ENCODE measurements at places on chromosomes 3 and 15.

DNA sequence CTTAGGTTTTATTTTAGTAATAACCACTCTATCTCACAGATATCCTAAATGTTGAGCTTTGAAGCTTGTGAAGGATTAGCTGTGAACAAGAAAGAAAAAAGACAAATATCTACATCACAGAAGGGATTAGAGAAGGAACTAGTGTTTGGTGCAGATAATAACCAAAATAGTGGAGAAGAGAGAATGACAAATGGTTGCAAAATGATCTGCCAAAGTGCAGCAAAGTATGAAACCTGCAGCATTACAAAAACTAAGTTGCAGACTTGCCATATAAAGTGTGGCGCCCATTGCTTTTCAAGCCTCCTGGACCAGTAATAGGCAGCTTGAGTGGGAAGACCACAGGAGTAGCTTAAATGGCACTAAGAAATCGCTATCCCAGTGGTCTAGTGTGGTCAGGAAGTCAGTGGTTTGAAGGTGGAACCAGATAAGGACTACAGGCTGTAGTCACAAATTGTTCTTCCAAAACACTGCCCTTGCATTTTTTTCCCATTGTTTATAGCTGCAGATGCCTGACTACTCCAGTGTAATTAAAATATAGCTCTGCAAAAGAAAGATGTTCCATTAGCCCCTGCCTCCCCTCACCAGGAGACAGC is 20.7 kb downstream of the TPM1 start:
- no peak for DNase-seq

DNA sequence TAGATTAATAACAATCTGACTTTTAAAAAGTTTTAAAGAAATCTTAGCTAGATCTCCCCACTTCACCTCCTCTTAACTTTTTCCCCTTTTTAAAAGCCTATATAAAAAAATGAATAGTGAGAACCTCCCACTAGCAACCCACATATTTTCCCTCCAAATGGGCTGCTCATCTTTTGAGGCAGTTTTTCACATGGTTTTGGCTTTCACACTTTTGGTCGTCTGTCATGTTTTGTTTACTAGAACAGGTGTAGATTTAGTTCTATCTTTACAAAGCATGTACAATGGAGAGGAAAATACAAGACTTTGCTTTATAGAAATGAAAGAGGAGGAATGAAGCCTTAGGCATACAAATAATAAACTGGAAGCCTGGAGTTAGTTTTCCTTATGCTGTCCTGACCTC is 126.7 kb upstream of the EOMES start:
- no peak for DNase-seq

GRCh38 chr15:98668566-98669308 is 20.4 kb downstream of the IGF1R start:
- DNase-seq = no peak

DNA sequence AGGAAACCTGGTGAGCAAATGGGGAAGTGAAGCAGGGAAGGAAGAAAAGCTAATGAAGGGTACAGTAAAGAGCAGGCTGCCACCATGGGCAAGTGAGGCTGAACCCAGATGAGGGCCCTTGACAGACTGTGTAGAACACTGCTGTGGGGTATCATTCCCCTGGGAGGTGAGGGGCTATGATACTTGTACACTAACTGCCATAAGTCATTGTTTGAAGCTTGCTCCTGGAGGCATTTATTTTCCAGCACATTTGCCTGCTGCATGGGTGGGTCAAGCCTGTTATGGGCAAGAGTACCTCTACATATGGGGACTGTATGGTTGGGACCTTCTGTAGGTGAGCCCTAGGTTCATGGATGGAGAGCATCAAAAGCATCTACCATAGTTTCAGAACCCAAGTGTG is 57.4 kb downstream of the POMGNT2 start:
- no peak for DNase-seq

- no peak for DNase-seq
These were observed 835 bp downstream of the ARIH2 start for GRCh38 chr3:48919215-48920138.

DNA sequence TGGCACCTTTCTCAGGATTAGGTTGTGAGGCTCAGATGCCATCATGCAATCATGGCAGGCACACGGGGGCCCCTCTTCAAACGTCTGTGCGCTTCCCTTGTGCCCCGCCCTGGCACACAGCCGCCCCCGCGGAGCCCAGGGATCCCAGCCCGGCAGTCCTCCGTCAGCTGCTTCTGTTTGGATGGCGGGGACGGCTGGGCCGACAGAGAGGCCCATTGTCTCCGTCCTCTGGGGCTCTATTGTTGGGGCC is 849 bp upstream of the HDAC11 start:
- no peak for DNase-seq

DNA sequence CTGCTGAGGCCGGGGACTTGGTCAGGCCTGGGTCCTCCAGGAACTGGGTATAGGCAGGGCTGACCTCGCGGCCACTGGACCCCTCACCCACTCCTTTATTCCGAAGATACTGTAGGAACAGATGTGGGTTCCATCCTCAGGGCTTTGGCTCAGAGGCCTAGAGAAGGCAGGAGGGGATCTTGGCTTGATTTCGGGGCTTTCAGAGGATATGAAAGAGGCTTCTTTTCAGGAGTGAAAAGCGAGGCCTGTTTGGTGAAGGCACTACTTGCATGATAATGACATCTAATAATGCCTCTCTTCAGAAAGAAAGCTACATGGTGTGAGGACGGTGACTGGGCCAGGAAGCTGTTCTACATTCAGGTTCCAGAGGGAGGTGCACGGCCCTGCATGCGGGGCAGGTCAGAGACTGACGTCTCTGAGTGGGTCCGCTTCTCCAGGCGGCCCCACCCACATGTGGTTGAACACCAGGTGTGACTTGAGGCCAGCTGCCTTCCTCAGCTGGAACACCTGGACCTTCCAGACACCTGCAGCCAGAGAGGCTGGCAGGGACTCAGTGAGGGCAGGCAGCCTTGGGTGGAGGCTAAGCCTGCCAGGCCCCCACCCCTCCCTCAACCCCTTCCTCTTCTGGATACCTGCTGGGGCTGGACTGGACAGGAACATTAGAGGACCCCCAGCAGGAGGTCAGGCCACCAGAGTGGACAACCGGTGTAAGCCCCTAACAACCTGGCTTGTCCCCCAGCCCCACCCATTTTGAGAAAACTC is 31.1 kb upstream of the HHATL start:
- no peak for DNase-seq

- DNase-seq = no peak
These were observed 7.2 kb downstream of the PLA1A start for GRCh38 chr3:119604878-119605277.

DNA sequence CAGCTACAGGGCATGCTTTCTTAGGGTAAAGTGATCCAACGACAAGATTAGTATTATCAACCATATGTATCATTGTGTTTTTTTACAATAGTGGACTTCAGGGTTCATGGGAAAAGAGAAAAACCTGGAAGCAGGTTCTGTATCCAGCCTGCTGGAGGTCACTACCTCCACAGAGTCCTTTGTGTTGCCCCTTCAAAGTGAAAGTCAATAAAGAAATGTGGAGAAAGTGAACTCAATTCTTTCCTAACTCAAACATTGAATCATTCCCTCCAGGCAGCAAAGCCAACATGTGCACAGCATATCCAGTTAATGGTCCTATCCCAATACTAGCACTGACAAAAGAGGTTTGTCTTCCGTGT is 45.4 kb downstream of the FGF7 start:
- DNase-seq = no peak

- DNase-seq = no peak
These were observed 44.4 kb upstream of the RSL24D1 start for GRCh38 chr15:55241186-55241585.

DNA sequence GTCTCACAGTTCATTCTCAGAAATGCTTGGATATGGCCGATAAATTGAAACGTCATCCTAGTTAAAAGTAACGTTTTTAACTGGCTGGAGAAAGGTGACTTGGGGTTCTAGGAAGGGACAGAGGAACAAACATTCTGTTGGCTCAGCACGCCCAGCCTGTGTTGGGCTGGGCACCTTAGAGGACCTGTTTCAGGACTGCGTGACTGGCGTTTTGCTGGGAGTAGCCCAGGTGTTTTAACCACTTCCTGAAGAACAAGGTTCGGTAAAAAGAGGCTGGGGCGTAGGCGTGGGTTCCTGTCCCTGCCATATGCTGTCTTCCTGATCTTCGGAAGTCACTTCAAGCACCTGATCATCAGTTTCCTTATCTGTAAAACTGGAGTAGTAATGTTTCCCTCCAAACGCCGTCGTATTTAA is 1.1 kb upstream of the TLNRD1 start:
- DNase-seq = no peak

DNA sequence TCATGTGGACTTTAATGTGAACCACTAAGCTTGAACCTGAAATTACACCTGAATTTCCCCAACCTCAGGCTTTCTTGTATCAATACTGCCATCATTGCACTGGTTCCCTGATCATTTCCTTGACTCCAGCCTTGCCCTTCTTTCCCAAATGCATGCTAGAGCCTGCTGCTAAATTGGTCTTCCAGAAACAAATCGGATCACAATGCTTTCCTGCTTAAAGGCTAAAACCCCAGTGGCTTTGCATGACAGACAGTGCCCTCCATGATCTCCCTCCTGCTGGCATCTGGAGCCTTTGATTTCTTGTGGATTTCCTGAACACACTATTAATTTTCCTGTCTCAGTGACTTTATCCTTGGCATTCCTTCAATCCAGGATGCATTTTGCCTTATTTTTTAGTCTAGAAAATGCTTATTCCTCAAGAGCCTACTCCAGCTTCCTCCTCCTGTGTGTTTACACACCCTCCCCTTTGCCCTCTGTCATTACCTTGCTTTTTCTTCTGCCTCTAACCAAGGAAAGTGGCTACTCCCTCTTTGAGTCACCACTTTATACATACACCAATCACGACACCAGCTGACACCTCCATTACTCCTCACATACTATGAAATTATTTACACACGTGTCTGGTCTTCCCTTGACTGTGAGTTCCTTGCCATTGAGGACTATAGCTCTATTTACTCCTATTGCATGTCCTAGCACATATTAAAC is 214.6 kb downstream of the KCNAB1 start:
- DNase-seq = no peak

- DNase-seq = no peak
These were observed 30.4 kb upstream of the THRB start for GRCh38 chr3:24525022-24525421.

- no peak for DNase-seq
These were observed 66.1 kb downstream of the RPN1 start for GRCh38 chr3:128584412-128585020.

- DNase-seq = no peak
These were observed 62.1 kb upstream of the IQSEC1 start for GRCh38 chr3:13135251-13135810.

GRCh38 chr3:79516795-79517194 is 251.0 kb downstream of the ROBO1 start:
- no peak for DNase-seq

- DNase-seq = no peak
These were observed 349.6 kb downstream of the ZIC1 start for GRCh38 chr3:147758771-147759170.

GRCh38 chr3:112230033-112230432 is 64.0 kb downstream of the SLC9C1 start:
- DNase-seq = no peak

Measured in NCI-H187 (cell line).